Ovary (tissue), 10 donors: ENCODE measurements at places on chromosomes 12 and 14. TPM values are rescaled to one million over a fixed set of nuclear protein-coding genes. Genes with fewer than 3 reads are reported as not detected.

Gene IL22
- polyA plus RNA-seq = not detected

DNA sequence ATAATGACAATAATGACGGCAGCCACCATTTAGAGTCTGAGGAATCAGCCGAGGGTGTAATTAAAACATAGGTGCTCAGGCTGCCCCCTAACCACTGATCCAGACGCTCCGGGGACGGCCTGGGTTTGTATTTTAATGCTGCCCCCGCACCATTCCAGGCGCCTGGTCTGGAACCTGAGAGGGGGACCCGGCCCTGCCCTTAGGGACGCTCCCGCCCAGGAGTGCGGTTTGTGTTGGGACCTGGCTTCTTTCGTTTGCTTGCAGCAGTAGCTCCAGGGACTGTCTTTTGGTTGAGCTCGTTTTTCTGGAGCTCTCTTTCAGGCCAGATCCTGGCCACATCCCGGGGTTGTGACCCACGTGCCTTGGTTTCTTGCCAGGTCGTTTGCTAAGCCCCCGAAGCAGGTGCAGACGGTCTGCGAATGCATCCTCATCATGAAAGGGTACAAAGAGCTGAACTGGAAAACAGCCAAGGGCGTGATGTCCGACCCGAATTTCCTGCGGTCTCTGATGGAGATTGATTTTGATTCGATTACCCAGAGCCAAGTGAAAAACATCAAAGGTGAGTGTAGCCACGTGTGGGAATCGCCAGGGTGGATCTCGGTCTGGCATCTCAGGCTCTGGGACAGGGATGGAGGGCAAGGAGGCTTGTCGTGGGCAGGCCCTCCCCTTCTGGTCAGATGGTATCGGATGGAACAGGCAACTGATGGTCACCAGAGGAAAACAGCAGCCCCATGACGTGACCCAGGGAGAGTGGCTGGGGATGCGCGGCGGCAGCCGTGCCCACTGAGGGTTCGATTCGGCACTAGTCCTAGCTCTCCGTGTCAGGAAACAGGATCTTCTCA lies 63.5 kb downstream of the CCDC92 start:
- no peak for DNase-seq

DNA sequence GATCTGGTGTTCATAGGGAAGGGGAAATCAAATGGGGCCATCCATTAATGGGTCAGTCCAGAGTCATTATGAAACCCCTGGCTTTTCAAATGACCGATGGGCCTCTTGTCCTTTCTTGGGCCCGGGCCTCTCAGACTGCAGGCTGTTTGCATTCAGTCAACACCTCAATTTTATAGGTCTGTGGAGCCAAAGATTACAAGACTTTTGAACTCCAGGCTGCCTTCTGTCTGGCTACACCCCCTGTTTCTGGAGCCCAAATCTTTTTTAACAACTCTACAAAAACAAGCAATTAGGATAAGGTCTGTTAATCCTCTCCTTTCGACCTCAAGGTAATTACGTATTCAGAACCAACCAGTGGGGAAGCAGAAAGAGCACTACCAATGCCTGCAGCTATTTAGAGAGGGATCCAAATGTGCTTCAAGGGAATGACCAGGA lies 35.6 kb downstream of the DUSP6 start:
- DNase-seq = no peak

DNA sequence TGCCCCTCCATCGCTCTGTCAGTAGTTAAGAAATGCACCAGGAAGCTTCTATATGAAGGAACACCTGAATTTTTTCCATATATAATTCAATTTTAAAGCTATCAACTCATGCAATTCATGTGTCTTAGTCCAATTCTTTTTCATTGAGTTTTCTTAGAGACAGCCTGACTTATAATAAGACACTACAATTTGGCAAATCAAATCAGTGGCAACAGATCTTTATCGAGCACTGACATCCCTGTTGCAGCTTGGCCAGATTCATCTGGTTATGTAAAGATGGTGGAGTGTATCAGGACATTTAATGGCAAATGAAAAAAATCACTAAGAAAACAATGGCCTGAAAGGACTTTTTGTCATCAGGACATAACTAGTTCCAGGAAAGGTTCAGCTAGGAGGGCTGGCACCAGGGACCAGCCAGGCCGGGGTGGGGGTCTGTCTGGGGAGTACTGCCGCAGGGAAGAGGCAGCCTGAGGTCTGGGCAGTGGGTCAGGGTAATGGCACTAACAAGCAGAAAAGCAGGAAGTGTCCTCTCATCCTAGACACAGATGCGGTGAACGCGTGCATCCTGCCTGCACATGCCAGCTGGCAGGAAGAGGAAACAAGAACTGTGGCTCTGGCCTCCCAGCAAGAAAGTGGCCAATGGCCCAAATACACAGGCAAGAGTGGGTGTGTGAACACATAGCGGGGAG lies 100.5 kb upstream of the LMNTD1 start:
- no peak for DNase-seq

GRCh38 chr12:105040476-105040875 lies 43.8 kb downstream of the ALDH1L2 start:
- no peak for DNase-seq

GRCh38 chr14:22070119-22070982 lies 396.7 kb upstream of the OR4E1 start:
- DNase-seq = no peak

GRCh38 chr12:31362759-31363415 lies 36.9 kb upstream of the SINHCAF start:
- no peak for DNase-seq
